ENCODE measurements at places on chromosomes 1 and 21. TPM values are rescaled to one million over a fixed set of nuclear protein-coding genes. Genes with fewer than 3 reads are reported as not detected.

The ATAD3C gene
- 0.15 TPM for total RNA-seq

The SH3BP5L gene
- 26.7 TPM for total RNA-seq

The OR6N1 gene
- total RNA-seq = not detected

The OR2L3 gene
- total RNA-seq = not detected

The POU3F1 gene
- total RNA-seq = not detected

Data from smooth muscle cell of the coronary artery (primary cell).